ENCODE measurements at places on chromosomes 16 and 17.
A peak's percentile ranks its signal among the peaks of the same experiment; 100 is the strongest.

DNA sequence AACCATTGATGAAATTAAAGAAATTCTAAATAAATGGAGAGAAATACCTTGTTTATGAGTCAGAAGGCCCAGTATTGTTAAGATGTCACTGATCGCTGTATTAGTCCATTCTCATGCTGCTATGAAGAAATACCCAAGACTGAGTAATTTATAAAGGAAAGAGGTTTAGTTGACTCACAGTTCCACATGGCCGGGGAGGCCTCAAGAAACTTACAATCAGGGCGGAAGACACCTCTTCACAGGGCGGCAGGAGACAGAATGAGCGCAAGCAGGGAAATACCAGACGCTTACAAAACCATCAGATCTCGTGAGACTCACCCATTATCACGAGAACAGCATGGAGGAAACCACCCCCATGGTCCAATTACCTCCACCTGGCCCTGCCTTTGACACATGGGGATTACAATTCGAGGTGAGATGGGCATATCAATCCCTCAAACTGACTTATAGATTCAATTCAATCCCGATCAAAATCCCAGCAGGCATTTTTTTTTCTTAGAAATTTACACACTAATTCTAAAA, 157.2 kb downstream of the ENGASE start:
- DNase-seq: no peak

DNA sequence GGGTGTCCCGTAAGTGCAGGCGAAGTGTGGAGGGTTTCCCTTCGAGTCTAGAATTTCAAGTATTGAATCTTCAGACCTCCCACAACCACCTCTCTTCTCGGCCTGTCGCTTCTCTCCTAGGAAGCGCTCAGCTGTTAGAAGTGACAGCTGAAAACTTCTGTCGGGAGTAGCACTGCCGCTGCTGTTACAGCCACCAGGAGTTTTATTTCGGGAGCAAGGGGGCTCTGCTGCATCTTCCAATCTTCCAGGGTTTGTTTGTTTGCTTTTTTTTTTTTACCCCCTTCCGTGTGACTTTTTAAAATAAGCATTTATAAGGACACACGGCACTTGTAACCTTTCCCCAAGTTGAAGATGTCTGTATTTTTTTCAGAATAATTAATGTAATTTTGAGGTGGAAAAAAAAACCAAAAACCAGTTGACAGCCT, 767 bp downstream of the RPS6KB1 start:
- DNase-seq: peak; percentile 11

- DNase-seq: no peak
These were observed 52.8 kb downstream of the ABR start for GRCh38 chr17:1126801-1127550.

DNA sequence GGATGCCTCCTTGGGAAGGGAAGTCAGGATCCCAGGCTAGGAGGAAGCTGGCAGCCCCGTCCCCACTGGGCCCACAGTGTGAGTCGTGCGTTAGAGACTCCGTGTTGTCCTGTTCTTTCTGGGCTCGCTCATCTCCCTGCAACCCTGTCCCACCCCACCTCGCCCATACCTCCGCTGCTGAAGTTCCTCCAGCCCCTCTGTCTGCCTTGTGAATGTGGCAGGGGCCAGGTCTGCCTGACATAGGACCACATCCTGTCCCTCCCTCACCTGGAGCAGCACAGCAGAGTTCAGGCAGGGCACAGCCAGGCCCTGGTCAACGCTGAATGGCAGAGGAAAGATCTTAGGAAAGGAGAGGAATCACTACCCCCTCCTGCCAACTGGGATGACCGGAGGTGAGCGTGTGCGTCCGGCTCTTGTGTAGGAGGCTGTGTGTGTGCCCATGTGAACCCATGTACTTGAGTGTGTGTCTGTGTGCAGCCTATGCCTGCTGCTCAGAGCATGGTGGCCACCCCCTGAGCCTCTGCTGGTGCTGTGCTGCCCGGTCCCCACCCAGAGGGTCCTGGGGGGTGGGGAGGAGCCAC, 12.8 kb downstream of the KCNJ18 start:
- DNase-seq: no peak

- no peak for DNase-seq
These were observed 25.3 kb upstream of the TMEM101 start for GRCh38 chr17:44039829-44040635.

DNA sequence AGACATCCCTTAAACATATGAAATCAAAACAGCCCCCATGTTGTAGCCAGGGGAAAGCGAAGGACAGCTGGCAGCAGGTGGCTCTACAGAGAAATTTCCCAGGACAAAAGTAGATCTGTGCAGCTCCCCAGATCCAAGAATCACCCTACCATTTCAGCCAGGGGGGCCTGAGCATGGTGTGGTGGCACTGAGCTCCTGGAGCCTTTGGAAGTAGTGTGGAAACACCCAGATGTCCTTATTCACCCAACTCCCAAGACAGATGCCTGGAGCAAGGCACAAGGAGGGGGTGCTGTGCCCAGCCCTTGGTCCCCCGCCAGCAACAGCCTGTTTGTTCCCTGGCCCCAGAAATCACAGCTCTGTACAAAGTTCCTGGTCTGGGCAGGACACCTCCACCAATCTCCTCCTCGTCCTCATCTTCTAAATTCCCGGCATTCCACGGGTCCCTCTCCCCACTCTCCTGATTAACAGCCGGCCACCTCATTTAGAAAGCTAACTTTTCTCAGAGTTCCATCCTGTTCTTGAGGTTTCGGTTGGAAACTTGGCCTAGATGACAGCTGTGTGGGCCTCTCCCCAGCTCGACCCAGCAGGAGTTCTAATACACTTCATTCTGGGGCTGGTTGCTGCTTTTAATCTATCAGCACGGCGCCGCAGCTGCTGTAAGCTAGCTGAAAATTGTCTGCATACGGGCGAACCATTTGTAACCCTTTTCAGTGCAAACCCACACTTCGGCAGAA, 191.1 kb downstream of the C16orf78 start:
- DNase-seq: no peak

DNA sequence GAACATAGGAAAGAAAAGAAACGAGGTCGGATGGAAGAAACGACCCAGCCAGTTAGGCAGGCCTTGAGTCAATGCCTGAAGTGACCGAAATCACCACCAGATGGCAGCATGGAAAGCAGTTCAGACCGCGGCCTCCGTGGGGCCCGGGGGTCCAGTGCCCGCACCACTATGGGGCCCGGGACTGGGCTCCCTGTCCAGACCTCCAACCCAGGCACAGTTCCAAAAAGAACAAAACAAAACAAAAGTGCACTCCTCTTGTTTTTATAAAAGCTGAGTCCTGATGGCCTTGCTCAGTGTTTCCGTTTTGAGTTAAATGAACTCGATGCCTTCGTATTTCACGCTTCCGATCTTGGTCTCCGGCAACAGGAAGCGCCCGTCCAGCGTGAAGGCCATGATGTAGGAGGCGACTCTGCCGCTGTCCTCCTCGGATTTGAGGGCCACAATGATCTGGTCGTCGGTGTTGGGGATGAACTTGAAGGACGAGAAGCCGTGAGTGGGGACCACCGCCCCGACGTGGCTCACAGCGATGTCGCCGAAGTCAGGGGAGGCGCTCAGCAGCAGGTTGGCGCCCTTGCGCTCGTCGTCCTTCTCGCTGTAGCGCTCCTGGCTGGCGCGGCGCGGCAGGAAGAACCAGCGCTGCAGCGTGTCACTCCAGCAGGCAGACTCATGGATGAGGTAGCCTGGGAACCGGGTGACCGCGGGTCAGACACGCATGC, 13.7 kb upstream of the LGALS3BP start:
- DNase-seq: peak; percentile 38

DNA sequence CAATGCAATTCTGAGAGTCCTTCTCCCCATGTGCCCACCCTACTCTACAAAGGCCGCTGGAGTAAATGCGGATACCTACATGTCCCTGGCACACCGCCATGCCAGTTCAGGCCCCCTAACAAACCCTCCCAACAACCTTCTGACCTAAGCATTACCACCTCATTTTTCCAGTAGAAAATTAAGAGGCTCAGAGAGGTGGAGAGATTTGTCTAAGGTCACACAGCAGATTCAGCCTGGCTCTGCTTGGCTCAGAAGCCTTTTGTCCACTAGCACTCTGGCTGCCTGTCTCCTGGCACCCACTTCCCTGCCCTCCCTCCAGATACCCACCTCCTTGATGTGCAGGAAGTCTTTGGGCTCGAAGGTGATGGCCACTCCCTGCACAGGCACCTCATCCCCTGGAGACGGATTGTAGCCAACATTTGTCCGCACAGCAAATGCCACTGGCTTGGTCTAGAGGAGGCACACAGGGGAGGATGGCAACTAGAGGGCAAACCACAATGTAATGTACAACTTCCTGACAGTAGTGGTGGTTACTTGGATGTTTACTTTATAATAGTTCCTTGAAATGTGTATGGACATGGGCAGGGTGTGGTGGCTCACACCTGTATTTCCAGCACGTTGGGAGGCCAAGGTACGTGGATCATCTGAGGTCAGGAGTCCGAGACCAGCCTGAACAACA, 10.2 kb downstream of the CACNB1 start:
- no peak for DNase-seq

DNA sequence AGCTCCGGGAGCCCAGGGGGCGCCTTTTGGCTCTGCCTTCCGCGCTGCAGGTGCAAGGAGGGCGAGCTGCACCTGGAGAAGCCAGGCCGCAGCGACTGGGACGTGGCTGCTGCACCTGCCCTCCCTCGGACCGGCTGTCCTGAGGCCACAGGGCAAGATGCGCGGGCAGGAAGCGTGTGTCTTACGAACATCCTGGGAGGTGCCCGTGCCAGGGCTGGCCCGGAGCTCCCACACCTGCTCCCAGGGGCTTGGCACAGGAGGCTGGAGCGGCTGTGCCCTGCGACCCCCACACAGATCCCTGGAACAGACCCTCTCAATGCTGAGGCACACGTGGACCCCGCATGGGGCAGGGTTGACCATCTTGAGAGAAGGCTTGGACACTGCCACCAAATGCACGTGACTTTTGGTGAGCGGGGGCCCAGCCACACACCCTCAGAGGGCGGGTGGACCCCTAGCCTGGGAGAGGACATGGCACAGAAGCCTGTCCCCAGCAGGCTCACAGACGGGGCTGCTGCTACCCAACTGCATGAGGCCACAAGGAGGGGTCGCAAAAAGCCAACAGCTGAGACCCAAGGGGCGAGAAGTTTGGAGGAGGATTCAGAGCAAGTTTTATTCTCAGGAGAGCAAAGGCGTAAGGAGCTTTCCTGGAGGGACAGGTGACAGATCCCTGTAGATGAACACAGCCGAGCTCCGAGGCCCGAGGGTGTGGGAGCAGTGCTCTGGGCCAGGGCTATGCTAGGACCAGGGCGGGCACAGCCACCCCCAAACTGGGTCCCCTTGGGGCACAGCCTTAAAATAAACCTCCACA, 11.4 kb downstream of the NDUFAF8 start:
- DNase-seq: no peak

DNA sequence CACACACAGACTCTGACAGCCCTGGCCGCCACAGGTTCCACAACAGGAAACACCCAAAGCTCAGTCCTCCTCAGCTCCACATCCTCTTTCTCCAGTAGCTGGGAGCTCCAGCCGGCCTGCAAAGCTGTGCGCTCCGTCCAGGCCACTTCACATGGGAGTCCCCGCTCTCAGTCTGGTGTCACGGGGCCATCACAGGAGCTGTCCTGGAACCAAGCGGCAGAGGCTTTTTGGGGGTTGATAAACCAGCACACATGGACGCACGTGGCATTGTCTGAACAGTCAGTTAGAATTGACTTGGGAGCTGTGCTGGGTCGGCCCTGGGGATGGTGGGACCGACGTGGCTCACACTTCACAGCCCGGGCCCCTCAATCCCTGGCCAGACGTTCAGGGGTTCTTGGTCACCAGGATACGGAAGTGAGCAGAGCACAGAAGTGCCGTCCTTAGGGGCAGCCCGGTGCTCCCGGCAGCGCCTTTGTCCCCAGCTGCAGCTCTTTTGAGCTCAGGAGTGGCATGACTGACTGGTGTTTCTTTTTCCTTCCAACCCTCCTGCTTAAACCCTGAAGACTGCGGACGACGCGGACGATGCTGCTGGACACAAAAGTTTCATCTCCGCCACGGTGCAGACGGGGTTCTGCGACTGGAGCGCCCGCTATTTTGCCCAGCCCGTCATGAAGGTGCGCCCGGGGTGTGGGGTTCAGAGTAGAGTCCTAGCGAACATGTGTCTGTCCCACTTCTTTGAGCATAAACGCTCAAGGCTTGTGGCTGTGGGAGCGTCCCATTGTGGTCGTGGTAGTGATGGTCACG, 66.6 kb upstream of the CHMP6 start:
- no peak for DNase-seq

DNA sequence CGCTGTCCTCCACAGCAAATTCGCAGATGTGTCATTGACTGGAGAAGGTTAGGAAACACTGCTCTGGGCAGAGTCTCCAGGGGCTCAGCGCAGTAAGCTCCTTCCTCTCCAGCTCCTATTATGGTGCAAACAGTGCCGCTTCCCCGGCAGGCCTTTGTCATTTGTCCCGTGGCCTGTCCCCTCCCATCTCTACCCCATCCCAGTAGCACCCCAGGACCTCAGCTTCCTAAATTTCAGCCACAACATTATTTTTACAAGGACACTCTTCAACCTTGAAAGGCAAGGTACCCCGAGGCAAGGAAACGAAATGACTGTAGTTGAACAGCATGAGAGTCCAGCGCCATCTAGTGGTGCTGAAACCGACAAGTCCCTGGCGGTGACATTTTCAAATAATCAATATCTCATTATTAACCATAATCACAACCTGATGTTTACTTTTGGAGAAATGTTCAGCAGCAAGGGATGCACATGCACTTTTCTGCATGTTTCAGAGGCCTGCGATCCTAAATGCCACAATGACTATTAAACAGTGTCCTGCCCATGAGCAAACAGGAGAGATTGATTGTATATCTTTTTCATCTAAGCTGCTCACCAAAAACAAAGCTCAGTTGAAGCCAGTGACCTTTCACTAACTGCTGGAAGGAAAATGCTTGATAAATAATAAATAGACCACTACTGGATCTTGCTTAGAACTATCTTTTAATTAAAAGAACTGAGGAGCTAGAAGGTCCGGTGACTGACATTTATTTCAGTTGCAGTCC, 16.5 kb downstream of the MRPS23 start:
- peak; percentile 50 for DNase-seq

GRCh38 chr17:36808180-36808661, 129.1 kb upstream of the LHX1 start:
- no peak for DNase-seq

- DNase-seq: no peak
These were observed 2.5 kb downstream of the SMIM5 start for GRCh38 chr17:75635610-75636202.

DNA sequence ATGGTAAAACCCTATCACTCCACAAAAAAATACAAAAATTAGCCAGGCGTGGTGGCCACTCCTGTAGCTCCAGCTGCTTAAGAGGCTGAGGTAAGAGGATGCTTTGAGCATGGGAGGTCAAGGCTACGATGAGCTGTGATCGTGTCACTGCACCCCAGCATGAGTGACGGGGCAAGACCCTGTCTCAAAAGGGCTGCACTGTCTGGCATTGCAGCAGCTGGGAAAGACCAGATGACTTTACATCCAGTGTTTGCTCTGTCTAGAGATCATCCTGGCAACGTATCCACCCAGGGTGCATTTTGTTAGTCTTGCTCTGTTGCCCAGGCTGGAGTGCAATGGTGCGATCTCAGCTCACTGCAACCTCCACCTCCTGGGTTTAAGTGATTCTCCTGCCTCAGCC, 52.0 kb downstream of the MRM3 start:
- no peak for DNase-seq
